ENCODE measurements at places on chromosomes 6 and 20.

DNA sequence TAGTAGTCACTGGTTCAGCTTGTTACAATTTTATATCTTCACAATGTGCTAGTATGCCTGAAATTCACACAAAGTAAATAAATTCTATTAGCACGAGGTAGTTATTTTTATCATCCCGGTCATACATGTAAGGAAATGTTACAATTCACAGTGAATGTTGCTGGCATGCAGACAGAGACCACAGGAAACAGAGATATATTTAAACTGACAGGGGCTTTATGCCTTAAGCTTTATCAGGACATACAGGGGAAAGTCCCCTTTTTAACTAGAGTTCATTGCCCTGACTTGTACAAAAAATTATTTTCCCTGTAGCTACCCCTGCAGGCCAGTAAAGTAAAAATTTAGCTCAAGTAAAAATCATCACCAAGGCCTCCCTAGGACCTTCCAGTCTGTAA lies 712.0 kb upstream of the NRSN1 start:
- no peak for DNase-seq

DNA sequence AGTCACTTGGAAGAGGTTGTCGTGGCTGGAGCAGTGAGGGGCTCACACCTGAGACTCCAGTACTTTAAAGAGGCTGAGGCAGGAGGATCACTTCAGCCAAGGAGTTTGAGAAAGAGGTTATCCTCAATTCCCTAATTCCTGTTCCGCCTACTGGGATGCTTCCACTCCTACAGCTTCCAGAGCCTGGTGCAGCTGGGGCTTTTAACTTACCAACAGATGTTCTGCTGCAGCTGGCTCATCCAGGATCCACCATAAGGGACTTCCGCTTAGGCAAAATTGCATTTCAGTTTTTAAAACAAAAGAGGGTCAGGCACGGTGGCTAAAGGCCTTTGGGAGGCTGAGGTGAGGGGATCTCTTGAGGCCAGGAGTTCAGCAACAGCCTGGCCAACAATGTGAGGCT lies 59.1 kb upstream of the CDYL start:
- no peak for DNase-seq

DNA sequence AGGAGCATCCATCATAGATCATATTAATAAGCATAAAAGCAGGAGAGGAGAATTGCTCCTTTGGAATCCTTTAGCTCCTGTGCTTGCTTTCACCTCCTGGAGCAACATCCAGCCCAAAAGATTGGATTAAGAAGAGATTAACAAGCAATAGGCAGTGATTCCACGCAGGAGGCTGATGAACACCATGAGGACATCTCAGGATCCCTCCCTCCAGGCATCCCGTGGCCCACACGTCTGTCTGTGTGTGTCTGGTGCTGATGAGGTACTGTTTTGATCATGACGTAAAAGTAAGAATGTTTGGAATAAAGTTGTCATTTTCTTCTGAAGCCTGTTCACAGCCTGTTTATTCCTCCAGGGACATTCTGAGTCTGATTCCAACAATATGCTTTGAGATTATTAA lies 185.5 kb upstream of the MYLIP start:
- no peak for DNase-seq

GRCh38 chr20:35912881-35913280 lies 41.4 kb downstream of the SCAND1 start:
- no peak for DNase-seq

- DNase-seq, result no peak
These were observed 13.3 kb downstream of the APMAP start for GRCh38 chr20:24979036-24979960.

- no peak for DNase-seq
These were observed 140.1 kb upstream of the BTBD3 start for GRCh38 chr20:11777387-11778205.
